ENCODE measurements at places on chromosomes 2 and 18.

DNA sequence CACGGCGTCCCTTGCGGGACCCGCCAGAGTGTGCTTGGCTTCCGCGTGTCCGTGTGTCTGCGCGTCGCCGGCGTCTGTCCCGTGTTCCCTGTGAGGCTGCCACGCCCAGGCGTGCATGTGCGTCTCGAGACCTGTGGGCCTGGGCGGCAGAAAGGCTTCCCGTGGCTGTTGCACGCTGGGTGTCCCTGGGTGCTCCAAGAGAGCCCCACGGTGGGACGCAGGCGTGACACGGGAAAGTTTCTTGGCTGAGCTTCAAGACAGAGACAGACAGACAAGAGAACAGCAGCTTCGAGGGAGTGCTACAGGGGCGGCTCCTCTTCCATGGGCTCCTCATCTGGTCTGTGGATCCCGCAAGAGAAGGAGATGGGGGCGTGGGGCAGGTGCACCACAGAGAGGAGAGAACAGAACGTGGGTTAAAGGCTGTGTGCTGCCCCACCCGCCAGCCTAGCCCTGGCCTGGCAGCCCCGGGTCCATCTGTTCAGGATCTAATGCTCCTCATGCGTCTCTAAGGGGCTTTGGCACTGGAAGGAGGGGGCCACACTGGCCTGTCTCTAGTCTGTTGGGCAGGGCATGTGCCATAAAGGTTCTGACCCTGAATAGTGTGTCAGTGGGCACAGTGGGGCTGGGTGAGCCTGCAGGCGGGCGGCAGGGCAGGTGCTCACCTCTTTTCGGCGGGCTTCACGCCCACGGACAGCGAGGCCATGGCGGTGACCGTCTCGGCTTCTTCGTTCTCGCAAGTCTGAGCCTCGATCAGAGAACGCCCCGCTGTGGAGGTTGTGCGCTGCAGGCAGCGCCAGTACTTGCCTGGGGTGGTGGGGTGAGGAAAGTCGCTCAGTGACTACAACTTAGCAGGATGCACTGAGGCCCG, 205.1 kb downstream of the TWIST2 start:
- no peak for DNase-seq

DNA sequence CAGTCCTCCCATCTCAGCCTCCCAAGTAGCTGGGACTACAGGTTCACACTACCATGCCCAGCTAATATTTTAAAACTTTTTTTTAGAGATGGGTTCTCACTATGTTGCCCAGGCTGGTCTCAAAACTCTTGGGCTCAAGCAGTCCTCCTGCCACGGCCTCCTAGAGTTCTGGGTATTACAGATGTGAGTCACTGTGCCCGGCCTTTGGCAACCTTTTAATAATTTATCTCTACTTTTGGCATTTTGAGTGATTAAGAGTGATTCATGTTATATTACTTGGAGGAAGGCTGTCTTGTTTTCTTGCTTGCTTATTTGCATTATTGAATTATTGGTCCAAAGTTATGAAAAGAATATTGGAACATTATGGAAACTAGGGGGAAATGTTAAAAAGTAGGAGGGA, 24.3 kb downstream of the NCOA1 start:
- DNase-seq, result peak; percentile 39

- DNase-seq, result no peak
These were observed 198.0 kb upstream of the NCKAP5 start for GRCh38 chr2:133766164-133766832.

- DNase-seq, result no peak
These were observed 644.3 kb downstream of the CBLN2 start for GRCh38 chr18:71899707-71900472.

DNA sequence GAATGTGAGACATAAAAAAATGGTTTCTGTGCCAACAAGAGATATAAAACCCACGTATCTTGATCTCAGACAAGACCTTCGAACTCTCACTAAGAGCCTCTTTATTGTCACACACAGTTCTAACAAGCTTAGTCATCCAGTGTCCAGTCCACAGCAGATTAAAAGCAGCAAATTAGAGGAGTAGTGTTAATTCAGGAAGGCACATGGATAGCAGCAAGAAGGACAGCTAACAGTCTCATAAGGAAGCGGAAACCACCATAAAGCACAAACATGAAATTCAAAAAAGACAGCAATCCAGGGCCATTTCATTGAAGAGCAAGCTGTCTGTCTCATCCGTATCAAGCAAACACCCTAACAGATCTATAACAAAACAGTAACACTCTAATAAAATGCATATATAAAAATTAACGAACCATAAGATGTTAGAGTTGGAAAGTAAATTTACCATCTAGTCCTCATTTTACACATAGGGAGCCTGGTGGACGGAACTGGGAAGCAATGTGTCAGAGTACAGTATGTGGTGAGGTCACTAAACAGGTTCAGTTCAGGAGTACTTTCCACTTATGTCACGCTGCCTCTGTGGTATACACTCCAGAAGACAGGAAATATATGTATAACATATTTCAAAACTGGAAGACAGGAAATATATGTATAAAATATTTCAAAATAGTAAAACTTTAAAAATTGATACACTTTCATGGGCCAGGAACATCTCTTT, 18.3 kb downstream of the AAK1 start:
- no peak for DNase-seq

DNA sequence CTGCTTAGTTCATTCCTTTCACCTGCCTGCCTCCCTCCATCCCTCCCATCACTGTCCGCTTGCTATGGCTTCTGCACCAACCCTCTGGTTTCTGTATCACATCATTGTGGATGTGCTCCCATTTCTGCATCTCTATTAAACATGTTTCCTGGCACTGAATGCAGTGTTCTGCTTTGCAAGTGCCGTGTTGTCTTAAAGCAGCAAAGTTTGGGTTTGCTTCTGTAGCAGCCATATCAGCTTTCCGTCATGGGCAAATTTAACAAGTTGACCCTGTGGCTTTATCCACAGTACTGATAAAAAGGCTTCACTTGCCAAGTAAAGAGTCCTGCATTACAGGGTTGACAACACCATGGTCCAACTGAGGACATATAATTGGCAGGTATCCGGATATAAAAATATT, 165.5 kb downstream of the PTGR3 start:
- no peak for DNase-seq

DNA sequence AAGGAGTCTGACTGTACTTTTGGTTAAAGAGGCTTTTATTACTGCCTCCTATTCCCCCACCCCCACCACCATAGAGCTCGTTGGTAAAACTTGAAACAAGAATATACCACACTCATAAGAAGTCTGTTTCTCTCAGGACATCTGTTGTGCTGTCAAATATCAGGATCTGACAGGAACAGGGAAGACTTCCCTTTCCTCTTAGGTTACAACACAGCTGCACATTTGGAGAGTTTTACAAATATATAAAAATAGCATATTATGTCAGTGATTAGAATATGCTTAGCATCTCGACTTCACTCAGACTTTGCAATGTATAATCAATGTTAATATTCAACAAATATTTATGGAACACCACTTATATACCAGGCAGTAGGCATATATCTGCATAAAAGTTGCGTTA, 439.6 kb upstream of the REG3G start:
- DNase-seq, result no peak

DNA sequence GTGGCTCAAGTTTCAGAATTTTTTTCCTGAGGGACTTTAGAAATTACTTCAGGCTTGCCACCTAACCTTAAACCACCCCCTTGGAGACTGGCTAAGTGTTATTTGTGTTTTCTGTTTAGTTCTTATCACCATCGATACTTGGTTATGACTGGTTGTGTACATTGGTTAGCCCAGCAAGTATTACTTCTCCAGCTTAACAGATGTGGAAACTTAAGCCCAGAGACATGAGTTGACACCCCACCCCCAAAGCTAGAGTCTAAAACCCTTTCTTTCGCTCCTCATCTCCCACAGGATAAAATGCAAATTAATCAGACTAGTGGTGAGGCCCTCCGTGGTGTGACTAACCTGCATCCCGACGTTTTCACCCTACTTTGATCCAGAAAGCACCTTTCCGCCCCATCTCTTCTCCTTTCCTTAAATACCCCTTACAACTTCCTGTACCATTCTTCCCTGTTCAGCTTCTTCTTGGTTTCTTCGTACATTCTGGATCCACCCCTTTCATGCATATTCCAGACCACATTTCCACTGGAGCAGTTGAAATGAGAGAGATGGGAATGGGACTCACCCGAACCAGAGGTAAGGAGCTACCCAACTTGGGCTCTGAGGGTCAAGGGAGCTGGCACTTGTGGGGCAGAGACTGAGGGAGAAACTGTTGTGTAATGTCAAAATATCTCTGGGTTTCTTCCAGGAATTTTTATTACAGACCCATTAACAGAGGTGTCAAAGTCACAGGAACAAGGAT, 819 bp upstream of the MAP3K2 start:
- DNase-seq, result peak; percentile 19

DNA sequence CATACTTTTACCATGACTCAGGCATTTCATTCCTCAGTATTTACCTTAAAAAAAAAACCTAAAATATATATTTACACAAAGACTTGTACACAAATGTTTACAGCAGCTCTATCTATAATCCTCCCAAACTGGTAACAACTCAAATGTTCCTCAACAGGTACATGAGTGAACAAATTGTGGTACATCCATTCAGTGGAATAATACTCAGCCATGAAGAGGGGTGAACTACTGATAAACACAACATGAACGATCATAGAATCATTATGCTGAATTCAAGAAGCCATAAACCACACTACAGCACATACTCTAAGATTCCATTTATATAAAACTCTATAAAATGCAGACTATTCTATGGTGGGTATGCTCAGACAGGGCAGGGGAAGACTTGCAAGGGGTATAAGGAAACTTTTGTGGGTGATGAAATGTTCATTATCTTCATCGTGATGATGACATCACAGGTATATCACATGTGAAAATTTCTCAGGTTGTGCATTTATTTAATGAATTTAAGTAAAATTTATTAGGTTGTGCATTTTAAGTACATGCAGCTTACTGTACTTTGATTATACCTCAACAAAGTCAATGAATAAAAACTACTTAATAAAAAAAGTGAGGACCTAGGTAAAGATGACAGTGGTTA, 24.7 kb upstream of the DUSP2 start:
- DNase-seq, result no peak

GRCh38 chr2:135913727-135914365, 37.6 kb upstream of the MCM6 start:
- peak; percentile 39 for DNase-seq

DNA sequence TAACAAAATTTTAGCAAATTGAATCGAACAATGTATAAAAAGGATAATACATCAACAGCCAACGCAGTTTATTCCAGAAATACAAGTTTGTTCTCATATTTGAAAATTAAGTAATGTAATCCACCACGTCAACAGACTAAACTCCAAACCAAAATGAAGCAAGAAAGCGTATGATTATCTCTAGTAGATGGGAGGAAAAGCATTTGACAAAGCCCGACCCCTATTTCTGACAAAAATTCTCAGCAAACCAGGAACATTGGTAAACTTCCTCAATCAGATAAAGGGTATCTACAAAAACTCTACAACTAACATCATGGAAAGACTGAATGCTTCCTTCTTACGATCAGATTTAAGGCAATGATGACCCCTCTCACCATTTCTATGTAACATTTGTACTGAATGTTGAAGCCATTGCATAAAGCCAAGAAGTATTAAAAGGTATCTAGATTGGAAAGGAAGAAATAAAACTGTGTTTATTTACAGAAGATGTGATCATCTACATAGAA, 34.3 kb upstream of the MYCN start:
- no peak for DNase-seq

- DNase-seq, result no peak
These were observed 3.4 kb downstream of the CASP8 start for GRCh38 chr2:201263779-201264178.

GRCh38 chr2:170996316-170996715, 67.3 kb downstream of the GORASP2 start:
- DNase-seq, result no peak

DNA sequence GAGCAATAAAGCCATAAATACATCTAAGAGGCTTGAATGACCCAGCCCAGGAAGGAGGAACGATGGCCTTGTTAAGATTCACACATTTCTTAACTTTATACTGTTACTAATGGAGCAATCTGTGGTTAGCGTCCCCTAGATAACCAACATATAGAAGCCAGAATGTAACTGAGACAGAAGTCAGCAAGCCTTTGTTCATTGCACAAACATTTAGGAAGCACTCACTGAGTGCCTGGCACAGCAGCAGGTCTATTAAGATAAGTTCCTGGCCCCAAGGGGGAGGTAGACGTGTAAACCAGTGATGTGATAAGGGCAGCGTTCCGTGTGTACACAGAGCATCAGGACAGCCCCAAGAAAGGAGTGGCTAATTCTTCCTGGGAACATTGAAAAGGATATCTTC, 63.6 kb upstream of the ATL2 start:
- no peak for DNase-seq

- peak; percentile 76 for DNase-seq
These were observed 2.0 kb downstream of the SLC14A2 start for GRCh38 chr18:45617284-45617683.

DNA sequence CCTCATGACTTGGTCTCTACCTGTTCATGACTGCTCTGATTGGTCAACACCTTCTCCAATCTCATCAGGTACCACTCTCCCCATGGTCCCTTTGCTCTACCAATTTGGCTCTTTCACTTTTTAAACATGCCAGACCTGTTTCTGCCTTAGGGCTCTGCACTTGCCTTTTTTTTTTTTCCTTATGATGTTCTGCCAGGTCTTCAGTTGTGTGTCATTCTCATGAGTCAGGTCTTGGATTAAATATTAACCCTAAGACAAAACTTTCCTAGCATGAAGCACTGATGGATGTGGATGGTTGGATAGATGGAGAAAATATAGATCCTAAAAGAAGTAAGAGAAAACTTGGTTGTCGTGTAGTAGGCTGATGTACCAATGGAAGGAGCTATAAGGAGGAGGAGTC, 219.3 kb downstream of the TTC32 start:
- no peak for DNase-seq

GRCh38 chr2:58991357-58991756, 750.2 kb upstream of the FANCL start:
- DNase-seq, result no peak

DNA sequence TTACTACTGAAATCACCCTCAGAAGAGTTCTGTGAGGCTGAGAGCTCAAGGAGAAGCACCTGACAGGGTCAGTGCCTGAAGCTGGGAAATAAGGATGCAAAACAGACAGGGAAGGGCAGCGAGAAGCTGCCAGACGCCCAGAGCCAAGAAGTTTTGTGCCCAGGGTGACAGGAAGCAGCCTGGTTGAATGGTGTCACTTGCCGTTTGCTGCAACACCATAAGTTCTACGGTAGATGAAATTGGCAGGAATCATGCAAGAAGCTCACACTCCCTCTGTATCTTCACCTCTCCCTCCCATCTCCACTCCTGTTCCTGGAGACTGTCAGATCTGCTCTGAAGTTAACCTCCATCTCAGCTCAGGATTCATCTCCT, 117.0 kb upstream of the SLC14A2 start:
- DNase-seq, result no peak

DNA sequence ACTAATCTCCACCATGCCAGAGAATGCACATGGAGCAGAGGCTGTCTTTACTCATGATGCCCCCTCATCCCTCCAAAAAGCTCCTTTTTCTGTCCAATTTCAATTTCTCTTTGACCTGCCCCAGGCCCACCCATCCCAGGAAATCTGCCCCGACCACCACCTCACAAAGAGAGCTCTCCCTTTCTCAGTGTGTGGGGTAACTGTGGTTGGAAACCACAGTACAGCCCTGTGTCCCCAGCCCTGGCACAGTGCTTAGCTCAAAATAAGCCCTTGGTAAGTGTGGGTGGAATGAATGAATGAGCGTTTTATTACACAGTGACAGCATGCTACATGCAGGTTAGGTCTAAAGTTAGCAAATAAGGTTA, 43.7 kb upstream of the CAB39 start:
- DNase-seq, result no peak

- no peak for DNase-seq
These were observed 718.8 kb downstream of the DPP10 start for GRCh38 chr2:115161081-115161770.
